Dermis blood vessel endothelial cell (primary cell): ENCODE measurements at places on chromosomes 5 and 9. TPM values are rescaled to one million over a fixed set of nuclear protein-coding genes. Genes with fewer than 3 reads are reported as not detected.
A peak's percentile ranks its signal among the peaks of the same experiment; 100 is the strongest.

GRCh38 chr9:107054146-107054545, 191.2 kb downstream of the ZNF462 start:
- DNase-seq: no peak

DNA sequence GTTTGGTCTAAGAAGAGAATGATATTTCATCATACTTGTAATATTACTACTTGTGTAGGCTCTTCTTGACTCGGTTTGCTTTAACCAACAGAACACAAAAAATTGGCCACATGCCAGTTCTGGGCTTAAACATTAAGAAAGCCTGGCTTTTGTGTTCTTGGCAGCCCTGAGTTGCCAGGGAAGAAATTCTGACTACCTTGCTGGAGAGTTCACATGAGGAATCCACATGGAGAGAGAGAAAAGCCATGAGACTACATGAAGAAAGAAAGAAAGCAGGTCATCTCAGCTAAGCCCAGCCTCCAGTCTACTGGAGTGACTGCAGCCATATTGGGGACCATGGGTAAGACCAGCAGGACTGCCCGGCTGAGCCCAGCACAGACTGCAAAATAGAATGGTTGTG, 524.8 kb downstream of the RAB3C start:
- DNase-seq: peak; percentile 13

- peak; percentile 81 for DNase-seq
These were observed 26.5 kb downstream of the OXCT1 start for GRCh38 chr5:41843456-41844370.

DNA sequence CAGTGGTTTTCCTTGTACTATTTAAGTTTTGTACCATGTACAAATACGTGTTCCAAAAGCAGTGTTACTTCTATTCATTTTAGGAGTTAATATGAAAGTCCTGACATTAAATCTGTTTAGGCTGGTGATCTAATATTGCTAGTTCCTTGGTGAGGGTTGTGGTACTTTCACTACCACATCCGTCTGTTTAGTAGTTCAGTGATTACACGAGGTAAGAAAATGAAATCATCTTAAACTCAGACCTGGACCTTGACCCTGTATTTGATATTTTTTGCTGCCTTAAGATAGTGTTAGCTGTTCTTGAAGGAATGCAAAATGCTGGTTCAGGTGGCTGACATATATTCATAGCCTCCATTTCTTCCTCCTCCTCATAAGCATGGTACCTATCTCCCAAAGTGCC, 50.3 kb downstream of the MTAP start:
- DNase-seq: no peak

DNA sequence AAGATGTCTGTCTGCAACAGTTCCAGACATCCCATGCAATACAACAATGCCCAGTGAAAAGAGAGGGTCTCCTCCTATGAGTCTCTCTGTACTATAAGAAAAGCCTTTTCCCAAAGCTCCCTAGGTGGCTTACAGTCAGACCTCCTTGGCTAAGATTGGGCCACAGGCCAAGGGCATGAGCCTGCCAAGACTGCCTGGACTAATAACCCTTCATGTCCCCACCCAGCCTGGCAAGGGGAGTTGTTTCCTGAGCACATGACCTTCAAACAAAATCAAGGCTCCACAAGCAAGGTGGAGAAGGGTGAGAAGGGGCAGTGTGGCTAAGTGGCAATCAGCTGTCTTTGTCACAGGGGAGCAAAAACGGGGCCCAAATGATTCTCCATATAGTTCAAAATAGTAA, 75.6 kb upstream of the ZSWIM6 start:
- DNase-seq: peak; percentile 47

GRCh38 chr5:96433066-96433447, at the start of gene PCSK1:
Gene PCSK1 (minus strand): TSS chr5:96433248. CDS start chr5:96433042, 206 bp downstream.
- peak; percentile 19 for DNase-seq

- no peak for DNase-seq
These were observed 239.4 kb upstream of the PANK3 start for GRCh38 chr5:168818558-168818957.

- no peak for DNase-seq
These were observed 144.7 kb downstream of the GABBR2 start for GRCh38 chr9:98563988-98564387.

DNA sequence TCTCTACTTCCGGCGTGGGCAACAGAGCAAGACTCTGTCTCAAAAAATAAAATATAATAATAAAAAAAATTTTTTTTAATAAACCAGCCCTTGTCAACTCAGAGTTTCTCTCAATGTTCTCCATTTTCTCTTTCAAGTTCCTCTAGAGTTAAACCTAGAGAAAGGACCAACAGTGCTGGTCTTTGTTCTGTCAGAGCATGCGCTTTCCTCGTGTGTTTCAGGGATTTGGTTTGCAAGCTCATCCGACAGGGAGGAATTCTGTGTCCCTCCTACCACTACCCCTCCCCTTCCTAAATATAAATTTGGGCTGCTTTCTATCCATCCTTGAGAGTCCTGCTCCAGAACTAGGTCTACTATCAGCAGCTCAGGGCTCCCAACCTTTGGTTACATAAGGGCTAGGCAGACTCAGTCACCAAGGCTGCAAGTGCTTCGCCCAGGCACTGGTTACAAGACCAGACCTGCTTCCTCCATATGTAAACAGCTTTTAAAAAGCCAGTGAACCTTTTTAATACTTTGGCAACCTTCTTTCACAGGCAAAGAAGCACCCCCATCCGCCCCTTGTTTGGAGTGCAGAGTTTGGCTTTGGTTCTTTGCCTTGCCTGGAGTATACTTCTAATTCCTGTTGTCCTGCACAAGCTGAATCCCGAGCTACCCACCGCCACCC, 13.5 kb downstream of the SETX start:
- DNase-seq: no peak

GRCh38 chr5:129367883-129368282, 92.2 kb upstream of the ADAMTS19 start:
- no peak for DNase-seq

DNA sequence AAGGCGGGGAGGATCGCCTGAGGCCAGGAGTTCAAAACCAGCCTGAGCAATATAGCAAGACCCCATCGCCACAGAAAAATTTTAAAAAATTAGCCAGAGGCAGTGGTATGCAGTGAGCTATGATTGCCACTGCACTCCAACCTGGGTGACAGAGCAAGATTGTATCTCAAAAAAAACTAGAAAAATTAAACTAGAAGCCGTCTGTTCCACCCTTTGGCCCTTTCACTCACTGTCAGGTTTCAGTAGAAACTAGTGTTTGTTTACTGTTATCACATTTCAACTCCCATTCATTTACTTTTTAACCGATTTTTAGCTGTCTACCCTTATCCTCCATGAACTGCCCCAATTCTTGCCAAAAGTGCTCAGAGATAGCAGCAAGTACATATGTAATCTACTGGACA, 8.3 kb downstream of the UGCG start:
- no peak for DNase-seq

DNA sequence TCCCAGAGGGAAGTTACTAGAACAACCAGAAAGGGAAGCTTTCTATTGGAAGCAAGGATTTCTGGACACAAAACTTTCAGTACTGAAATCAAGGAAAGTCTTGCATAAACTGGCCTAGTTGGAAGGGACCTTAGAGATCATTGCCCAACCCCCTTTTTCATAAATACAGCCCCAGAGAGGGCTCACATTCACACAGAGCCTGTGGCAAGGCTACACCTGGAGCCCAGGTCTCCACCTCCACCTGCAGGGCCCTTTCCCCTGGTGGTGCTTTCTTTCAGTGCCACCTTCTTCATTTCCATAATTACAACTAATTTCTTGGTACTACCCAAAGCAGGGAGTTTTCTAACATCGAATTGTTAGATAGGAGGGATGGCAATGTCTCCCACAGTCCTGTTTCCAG, 85.7 kb downstream of the ADRB2 start:
- no peak for DNase-seq

- no peak for DNase-seq
These were observed 667.4 kb upstream of the SEMA6A start for GRCh38 chr5:117242028-117242427.

DNA sequence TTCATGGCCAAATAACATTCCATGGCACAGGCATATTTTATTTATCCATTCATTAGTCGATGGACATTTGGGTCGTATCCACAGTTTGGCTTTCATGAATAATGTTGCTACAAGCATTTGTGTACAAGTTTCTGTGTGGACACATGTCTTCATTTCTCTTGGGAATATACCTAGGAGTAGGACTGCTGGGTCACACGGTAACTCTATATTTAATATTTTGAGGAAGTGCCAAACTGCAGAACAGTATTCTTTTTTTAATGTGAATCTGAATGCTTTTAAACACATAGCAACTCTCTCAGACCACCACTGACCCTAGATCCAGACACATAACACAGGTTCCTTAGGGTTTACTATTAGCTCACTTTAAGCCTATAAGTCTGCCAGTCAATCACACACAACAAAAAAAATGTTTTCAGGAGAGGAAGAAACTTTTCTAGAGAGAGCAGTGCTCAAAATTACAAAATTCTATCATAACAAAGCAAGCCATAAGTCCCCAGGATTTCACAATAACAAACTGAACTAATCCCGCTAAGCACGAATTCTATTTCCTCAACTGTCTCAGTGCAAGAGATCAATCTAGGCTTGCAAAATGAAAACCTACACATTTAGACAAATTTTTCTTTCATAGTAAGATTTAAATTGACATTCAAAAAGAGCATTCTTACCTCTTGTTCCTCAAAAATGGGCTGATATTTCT, 41.8 kb upstream of the GABBR2 start:
- DNase-seq: no peak

DNA sequence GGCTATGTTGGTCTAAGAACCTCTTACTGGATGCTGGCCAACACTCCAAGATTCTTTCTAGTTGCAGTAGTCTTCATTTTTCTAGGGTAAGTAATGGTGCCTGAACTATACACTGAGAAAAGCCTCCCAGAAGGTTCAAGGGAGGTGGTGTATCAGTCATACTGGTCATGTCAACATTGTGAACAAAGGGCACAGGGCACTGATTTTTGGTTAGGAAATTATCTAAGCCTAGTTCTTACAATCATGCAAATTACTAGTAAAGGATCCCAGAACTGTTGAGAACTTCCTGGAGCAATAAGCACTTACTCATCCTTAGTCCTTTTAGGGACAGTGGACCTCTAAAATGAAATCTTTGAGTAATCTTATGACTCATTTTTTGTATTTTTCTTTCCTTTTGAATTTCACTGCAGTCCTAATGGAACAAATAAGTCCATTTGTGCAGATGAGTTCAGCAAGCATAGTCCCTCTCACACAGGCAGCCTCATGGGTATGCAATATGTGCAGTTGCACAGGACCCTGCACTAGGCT, 21.1 kb upstream of the CDC42SE2 start:
- peak; percentile 32 for DNase-seq

- DNase-seq: peak; percentile 76
These were observed 200.5 kb downstream of the EFNA5 start for GRCh38 chr5:107470295-107470582.

- no peak for DNase-seq
These were observed 252.7 kb downstream of the CEMIP2 start for GRCh38 chr9:71515626-71516025.

DNA sequence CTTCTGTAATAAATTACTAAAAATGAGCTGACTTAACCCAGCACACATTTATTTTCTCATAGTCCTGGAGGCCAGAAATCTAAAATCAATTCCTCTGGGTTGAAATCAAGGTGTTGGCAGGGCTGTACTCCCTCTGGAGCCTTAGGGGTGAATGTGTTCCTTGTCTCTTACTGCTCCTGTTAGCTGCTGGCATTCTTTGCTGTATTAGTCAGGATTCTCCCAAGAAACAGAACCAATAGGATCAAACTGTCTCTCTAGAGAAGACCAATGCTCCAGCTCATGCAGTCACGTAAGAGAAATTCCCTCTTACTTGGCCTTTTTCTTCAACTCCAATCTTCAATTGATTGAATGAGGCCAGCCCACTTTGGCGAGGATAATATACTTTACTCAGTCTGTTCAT, 15.3 kb upstream of the CD180 start:
- peak; percentile 28 for DNase-seq

DNA sequence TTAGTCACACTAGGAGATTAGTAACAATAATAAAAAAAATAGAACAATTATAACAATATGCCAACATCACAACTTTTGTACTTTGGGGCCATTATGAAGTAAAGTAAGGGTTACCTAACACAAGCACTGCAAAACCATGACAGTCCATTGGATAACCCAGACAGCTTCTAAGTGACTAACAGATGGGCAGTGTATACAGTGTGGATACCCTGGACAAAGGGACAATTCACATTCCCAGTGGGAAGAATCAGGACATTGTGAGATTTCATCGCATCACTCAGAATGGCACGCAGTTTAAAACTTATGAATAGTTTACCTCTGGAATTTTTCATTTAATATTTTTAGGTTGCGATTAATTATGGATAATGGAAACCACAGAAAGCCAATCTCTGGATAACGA, 45.6 kb upstream of the JADE2 start:
- no peak for DNase-seq

GRCh38 chr5:72818866-72819534, 2.5 kb downstream of the TNPO1 start:
- DNase-seq: peak; percentile 86

DNA sequence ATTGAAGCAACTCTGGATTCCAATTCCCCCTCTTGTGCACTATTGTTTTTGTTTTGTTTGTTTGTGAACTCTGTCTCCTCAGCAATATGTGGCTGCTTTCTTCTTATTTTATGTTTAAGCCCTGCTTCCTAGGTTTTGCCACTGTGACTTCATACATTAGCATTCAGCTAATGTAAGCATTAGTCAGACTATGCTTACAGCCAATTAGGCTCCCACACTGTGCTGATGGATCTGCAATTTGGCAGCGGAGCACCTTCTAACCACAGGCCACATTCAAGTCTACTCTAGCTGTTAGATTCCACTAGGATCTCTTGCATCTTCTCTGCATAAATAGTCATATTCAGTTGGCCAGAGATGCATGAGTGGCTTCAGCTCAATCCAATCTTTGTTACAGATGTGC, 9.6 kb upstream of the BICD2 start:
- no peak for DNase-seq

- no peak for DNase-seq
These were observed 54.8 kb downstream of the COL27A1 start for GRCh38 chr9:114210136-114210535.

The PNPLA7 gene
- 0.42 and 1.7 TPM in 2 replicates for total RNA-seq

The RPP25L gene
- 21.4 and 31.8 TPM in 2 replicates for total RNA-seq

The FAT2 gene
- total RNA-seq: under 0.01 TPM in 2 replicates

The JAKMIP2 gene
- total RNA-seq: not detected in 2 replicates

The FAXDC2 gene
- total RNA-seq: 11.4 and 11.9 TPM in 2 replicates

The FBP1 gene
- 1.3 and 2.2 TPM in 2 replicates for total RNA-seq

The NOXA1 gene
- 1.5 and 2.6 TPM in 2 replicates for total RNA-seq

The C5orf63 gene
- total RNA-seq: 1.5 and 1.9 TPM in 2 replicates

The CCDC192 gene
- not detected in 2 replicates for total RNA-seq
